ENCODE measurements at places on chromosomes 5 and 9.
A peak's percentile ranks its signal among the peaks of the same experiment; 100 is the strongest.

GRCh38 chr5:32613050-32613672, 27.8 kb downstream of the SUB1 start:
- DNase-seq = peak; percentile 80

- DNase-seq = no peak
These were observed 90.8 kb upstream of the EGFLAM start for GRCh38 chr5:38167562-38167996.

DNA sequence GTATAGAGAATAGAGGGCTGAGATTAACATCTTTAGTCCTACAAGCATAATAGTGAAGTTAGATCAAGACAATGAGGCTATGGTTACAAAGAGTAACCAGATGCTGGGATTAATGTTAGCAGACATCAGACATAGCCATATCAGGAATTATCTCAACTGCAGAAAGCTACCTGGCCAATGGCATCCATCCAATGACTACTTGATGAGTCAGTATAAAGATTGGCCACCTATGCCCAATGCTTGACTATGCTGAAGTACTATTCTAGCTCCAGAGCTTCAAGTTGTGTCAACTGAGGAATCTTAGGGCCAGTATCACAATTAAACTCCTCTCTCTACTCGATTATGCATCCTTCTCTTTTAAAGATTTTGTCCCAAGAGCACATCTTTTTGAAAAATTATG, 541.4 kb downstream of the PRELID2 start:
- no peak for DNase-seq

- DNase-seq = no peak
These were observed 2.6 kb downstream of the FCN2 start for GRCh38 chr9:134883040-134883782.

GRCh38 chr5:95155888-95156287, 129.0 kb downstream of the MCTP1 start:
- DNase-seq = no peak

DNA sequence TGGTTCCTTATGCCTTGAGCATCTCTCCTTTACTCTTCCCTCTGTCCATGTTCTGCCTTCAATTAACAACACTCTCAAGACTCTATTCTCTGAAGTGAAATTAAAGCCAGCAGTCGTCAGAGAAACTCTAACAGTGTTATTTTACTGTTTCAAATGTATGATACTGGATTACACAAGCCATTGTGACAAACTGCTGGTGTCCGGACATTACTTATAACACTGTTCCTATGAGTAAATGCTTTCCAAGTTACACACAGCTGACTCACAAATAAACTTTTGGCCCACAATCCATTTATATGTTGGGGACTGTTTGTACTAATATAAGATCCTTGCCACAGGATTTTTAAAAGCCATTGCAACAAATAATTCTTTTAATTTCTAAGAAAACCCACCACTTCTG, 63.2 kb upstream of the GHR start:
- DNase-seq = no peak
